ENCODE measurements at places on chromosomes 16 and 17. TPM values are rescaled to one million over a fixed set of nuclear protein-coding genes. Genes with fewer than 3 reads are reported as not detected.

GRCh38 chr17:61756561-61756960 is 106.8 kb downstream of the BRIP1 start:
- no peak for DNase-seq

- DNase-seq = no peak
Measured at GRCh38 chr17:81132770-81133723, 32.3 kb upstream of the PVALEF start.

DNA sequence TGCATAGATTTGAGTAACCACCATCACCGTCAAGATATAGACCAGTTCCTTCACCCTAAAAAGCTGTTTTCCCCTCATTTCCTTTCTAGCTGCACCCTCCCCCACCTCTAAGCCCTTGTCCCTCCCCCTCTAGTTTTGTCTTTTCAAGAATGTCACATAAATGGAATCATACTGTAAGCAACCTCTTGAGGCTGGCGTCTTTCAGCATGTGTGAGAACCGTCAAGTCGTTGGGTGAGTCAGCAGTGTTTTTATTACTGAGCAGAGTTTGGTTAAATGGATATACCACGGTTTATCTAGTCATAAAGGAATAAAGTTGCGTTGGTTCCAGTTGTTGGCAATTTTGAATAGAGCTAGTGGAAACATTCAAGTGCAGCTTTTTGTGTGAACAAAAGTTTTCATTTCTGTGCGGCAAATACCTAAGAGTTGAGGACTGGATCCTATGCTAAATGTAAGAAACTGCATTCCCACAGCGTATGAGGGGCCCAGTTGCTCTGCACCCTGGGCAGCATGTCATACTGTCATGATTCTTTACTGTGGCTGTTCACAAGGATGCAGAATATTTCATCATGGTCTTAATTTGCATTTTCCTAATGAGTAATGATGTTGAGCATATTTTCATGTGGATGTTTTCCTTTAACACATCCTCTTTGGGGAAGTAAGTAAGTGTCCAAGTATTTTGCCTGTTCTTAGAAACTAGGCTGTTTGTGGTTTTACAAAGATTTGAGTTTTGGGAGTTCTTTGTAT is 264.3 kb downstream of the CPPED1 start:
- no peak for DNase-seq

- no peak for DNase-seq
Measured at GRCh38 chr17:51238255-51238887, 21.5 kb downstream of the MBTD1 start.

DNA sequence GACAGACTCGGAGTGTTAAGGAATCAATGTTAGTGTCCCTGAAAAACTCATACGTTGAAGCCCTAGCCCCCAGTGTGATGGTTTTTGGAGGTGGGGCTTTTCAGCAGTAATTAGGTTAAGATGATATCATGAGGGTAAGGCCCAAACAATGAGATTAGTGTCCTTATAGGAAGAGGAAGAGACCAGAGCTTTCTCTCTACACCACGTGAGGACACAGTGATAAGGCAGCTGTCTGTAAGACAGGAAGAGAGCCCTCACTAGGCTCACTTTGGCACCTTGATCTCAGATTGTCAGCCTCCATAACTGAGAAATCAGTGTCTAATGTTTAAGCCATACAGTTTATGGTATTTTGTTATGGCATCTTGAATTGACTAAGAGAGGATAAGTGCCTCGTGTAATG is 403.2 kb downstream of the NPIPA7 start:
- DNase-seq = no peak

DNA sequence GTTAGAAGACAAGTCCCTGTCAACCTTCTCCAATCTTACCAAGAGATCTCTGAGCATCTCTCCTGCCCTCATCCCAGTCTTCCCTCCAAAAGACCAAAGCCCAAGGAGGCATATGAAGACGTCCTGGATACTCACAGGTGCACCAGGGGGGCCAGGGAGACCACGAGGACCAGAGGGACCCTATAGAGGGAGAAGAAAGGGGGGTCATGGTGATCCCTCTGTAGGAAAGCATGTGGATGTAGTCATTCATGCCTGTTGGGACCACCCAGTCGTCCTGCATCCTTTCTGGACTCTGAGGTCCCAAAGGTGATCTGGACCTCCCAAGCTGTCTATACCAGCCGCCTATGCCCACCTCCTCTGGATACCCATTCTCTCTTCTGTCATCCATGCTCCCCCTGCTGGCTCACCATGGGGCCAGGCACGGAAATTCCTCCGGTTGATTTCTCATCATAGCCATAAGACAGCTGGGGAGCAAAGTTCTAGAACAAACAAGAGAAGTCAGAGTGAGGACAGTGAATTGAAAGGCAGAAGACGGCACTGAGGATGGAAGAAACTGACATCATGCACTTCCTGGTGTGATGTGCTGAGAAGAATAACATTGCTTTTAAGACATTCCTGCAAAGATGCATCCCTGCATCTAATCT is 3.3 kb downstream of the COL1A1 start:
- peak; percentile 56 for DNase-seq

DNA sequence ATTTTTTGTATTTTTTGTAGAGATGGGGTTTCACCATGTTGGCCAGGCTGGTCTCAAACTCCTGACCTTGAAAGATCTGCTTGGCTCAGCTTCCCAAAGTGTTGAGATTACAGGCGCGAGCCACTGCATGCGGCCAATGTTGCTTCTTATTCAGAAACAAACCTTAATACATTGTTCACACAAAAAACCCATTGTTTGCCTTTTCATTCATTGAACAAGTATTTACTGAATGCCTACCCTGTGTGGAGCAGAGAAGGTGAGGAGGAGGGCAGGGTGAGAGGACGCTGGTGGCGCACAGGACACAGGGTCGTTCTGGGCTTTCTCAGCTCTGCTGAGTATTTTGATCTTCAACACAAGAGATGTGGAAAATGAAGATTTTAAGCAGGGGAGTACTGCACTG is 8.0 kb upstream of the KRT23 start:
- DNase-seq = no peak

Gene CD300LD
- total RNA-seq = not detected

DNA sequence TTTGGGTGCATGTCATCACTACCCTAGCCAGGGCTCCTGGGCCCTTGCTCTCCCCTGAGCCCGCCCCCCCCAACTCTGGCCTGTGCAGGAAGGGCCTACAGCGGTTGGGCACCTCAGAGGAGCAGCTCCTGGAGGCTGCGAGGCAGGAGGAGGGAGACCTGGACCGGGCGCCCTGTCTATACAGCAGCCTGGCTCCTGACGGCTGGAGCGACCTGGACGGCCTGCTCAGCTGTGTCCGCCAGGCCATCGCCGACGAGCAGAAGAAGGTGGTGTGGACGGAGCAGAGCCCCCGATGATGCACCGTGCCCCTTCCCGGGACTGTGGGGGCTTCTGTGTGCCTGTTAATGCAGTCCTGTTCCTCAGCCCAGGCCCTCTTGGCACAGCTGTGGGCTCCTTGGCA is 12.1 kb downstream of the SGSH start:
- no peak for DNase-seq

DNA sequence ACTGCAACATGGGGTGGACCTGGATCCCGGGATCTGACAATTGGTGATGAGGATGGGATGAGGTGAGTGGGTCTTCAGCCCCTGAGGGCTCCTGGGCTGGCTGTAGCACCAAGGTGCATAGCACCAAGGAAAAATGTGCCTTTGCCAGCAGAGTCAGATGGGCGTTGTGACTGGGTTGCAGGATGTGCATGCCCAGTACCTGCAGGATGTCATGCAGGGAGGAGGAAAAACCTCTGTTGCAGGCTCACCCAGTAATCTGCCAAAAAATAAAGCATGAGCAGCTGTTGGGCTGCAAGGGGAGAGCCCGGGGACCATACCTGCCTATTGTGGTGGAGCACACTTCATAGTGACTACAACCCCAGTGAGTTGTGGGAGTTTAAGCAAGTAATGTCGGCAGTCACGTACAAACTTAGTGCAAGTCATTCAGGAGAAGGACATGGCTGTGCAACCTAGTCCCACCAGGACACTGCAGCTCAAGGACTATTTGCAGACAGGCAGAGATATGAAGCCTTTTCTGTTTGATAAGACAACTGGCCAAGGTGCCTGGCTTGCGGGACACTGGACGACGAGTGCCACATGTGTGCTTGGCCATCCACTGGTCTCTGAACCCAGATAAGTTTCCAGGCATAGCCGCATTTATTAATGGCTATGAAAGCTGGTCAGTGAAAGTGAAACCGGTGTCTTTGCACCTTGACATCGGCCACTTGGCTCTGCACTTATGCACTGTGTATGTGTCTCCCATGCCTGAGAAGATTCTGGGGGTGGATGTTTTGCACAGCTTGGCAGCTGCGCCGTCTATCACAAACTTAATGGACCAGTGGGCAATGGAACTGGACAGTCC is 499.8 kb downstream of the KCNJ2 start:
- DNase-seq = no peak

DNA sequence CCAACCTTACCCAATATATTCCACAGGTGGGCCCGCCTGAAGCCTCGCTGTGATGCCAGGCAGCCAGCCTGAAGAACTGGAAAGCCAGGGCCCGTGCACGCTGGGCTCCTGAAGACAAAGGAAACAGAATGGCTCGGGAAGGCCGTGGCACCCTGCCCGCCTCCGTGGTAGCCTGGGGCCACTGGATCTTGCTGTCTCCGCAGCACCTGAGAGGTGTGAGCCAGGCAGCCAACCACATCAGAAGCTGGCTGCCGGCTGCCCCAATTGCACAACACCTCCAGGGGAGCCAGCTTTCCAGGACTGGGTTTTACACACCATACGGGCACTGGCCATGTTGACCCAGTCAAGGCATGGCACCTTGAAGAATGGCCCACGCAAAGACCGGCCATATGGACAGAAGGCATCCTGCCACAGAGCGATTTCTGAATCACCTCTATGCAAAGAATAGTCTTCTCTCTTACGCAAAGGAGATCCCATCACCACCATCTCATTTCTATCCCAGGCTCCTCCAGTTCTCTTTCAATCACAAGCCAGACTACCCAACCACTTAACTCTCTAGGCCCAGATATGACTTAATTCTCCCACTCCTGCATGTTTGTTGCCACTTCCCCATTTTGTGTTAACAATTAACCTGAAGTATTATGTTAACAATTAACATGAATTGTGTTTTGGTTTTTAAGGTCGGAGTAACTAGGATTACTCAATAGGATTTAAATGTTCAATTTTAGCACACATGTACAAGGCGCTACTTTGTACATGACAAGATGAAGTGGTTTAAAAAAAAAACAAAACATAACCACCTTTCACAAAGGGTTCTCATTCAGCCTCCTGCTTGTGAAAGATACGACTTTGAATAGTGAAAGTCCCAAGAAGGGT is 32.1 kb downstream of the ZFHX3 start:
- DNase-seq = no peak

DNA sequence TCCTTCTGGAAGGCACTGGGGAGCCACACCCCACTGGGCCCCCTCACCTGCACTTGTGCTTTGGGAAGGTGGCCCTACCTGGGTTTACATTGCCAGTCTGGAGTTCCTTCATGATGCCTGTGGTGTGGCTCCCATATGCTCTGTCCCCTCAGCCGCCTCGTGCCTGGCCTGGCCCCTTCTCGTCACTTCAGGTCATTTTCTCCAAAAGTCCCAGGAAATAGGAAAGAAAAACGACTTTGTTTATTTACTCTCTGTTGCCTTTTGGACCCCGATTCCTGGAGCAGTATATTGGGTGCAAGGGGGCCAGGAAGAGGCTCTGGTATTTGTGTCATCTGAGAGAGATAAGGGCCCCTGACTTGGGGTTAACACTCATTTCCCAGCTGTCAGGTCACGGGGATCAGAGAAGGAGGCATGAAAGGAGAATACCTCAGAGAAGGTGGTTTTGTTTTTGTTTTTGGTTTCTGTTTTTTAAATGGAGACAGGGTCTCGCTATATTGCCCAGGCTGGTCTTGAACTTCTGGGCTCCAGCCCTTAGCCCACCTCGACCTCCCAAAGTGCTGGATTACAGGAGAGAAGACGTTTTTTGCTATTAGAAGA is 4.7 kb downstream of the SOCS3 start:
- no peak for DNase-seq

DNA sequence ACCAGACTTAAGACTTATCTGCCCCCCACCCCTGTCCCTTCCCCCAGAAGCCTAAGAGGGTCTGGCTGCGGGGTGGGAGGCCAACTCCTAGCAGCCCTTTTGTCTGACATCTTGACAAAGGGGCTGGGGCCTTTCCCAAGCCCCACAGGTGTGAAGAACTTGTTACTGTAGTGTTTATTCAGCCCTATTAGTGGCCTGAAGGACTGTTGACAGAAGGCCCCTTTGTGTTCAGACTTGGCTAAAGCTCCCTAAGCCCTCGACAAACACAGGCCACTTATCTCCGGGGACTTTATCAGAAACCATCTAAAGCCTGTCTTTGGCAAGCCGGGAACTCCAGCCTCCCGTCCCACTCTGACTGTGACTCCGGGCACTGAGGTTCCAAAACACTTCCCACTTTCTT is 129.8 kb downstream of the NTN1 start:
- DNase-seq = no peak

Gene EME1
- 31.4 TPM for total RNA-seq

DNA sequence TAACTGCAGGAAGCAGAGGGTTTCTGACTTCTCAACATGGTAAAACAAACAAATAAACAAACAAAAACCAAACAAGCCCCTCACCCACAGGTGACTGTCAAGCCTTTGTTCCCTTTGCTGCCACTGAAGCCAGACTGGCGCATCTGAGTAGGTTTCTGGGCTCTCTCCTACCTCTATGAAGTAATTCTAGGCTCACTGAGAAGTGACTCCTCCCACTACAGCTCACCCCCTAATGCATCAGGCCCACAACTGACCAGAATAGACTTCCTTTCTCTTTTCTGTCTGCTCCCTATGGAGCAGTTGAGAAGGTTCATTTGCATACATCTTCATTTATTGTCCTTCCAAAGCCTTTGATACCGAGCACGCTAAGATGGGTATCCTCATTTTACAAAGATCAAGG is 77.0 kb upstream of the CCL2 start:
- no peak for DNase-seq

GRCh38 chr17:2634361-2634960 is 41.0 kb downstream of the PAFAH1B1 start:
- DNase-seq = no peak

- no peak for DNase-seq
Measured at GRCh38 chr17:70323269-70323668, 153.9 kb downstream of the KCNJ2 start.

DNA sequence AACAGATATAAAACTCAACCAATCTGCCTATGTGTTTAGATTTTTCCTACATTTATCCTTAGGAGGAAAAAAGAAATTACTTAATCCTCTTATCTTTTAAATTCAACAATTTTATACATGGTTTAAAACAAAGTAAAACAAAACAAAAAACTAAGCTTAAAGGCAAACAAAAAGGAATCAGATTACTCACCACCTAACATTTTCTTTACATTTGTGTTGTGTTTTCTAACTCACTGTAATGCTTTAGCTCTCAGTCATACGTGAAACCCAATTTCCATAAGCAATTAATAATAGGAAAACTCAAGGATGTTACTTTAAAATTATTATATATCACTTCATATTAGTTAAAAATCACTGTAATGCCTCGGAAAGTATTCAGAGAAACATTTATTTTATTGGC is 6.7 kb upstream of the IRX5 start:
- no peak for DNase-seq

GRCh38 chr16:52785653-52786052 is 238.7 kb upstream of the TOX3 start:
- no peak for DNase-seq

Data from neural crest cell (in vitro differentiated cells).